Upper lobe of left lung (tissue), 6 donors: ENCODE measurements at places on chromosomes 13 and 19.

- no peak for DNase-seq
These were observed 135.6 kb downstream of the KLF12 start for GRCh38 chr13:73998631-73999030.

DNA sequence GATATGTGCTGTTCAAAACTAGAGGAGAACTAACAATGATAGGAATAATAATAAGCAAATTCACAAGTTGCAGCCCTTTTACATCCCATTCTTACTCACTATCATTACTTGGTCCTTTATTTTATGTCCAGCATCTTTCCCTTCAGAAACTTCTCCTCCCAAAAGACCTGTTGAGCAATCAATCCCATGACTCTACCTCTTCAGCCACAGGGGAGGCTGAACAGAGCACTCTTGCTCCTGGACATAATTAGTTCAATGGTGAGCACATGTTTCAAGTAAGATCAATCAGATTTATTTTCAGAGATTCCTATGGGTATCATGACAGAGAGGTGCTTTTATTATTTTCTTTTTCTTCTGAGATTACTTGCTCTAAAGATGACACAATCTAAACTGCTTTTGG, 260.0 kb downstream of the COG6 start:
- DNase-seq: no peak

- DNase-seq: peak; percentile 72
These were observed 9.0 kb upstream of the ISYNA1 start for GRCh38 chr19:18446811-18447359.

GRCh38 chr19:8085598-8086408, 33.2 kb downstream of the CCL25 start:
- no peak for DNase-seq

GRCh38 chr13:69970520-69970919, 137.1 kb upstream of the ATXN8OS start:
- no peak for DNase-seq

DNA sequence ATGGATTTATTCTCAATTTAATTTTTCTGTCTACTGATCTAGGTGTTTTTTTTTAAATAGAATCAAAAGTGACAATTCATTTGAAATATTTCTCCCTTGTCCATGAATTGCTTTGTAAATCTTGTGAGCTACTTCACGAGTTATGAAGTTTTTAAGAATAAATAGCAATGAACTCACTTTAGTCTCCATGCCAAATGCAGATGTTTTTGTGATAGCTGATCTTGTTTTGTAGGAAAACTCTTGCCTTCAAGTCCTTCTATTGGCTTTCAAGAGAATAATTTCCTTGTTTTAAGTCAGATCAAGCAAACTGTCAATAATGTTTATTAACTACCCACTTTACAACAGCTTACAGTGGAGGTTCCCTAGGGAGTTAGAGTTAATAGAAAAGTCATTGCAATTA, 99.8 kb downstream of the ITGBL1 start:
- no peak for DNase-seq

DNA sequence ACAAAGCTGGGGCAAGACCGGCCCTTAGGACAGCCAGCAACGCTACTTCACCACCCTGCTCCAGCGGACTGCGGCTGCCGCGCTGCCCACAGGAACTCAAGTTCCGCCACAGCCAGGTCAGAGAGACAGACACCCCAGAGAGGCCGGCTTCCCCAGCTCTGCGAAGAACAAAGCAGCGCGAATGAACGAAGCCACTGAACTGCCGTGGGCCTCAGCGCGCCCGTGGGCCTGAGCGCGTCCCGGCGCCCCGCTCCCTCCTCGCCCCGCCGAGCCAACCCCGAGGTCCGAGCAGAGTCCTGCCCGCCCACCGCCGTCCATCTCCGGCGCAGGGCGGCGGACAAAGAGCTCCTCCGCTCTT, 158.4 kb downstream of the RNF17 start:
- DNase-seq: no peak

GRCh38 chr13:98503175-98504028, 73.5 kb downstream of the STK24 start:
- DNase-seq: no peak

- DNase-seq: no peak
These were observed 12.5 kb downstream of the ANKRD10 start for GRCh38 chr13:110902370-110902769.
